ENCODE measurements at places on chromosomes 7 and 10. TPM values are rescaled to one million over a fixed set of nuclear protein-coding genes. Genes with fewer than 3 reads are reported as not detected.

Gene ZNF92
- 3.1 TPM for total RNA-seq

Gene CTTNBP2
- 9.2 TPM for total RNA-seq

Gene SPDYE2B
- total RNA-seq = not detected

Gene EIF5AL1
- 0.14 TPM for total RNA-seq

Gene TUBB8
- not detected for total RNA-seq

GRCh38 chr7:21076574-21076973 lies 289.9 kb upstream of the SP8 start:
- no peaks in the 10 kb centered on the region for H3K27me3 ChIP-seq
- no peaks in the 10 kb centered on the region for H3K4me1 ChIP-seq
- H3K27ac ChIP-seq = no peak overlapping the region
- no peak for DNase-seq

DNA sequence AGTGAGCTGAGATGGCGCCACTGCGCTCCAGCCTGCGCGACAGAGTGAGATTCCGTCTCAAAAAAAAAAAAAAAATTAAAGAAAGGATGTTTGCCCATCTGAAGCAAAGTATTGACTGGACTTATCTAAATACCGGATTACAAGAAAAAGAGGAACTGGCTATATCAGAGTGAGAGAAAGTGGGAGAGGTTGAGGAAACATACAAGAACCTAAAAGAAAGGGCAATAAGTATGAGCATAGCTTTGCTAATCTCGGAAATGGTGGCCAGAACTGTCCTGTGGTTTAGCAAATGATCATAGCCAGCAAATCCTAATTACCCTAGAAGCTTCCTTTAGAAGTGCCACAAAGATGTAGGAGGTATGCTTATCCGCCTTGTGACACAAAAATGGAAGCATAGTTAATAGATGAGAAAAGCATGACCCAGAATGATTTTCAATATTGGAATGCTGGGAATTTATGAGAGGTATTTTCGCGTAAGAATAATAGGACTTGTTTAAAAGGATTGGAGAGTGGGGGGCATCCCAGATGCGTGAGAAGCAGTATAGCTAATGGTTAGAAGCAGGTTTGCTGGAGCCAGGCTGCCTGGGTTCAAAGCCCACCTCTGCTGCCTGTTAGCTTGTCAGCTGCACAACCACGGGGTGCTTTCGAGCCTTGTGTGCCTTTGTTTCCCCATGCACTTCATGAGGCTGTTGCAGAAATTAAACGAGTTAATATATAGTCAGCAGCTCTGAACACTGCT lies 1.2 kb upstream of the GTPBP4 start:
- peak overlapping the region; percentile 74 for H3K27ac ChIP-seq
- peak overlapping the region; percentile 99 for H3K4me3 ChIP-seq
- no peak for DNase-seq
- H3K27me3 ChIP-seq = no peaks in the 10 kb centered on the region

- H3K27me3 ChIP-seq = no peaks in the 10 kb centered on the region
- H3K4me3 ChIP-seq = no peak overlapping the region
- no peaks in the 10 kb centered on the region for H3K36me3 ChIP-seq
- DNase-seq = no peak
- H3K4me1 ChIP-seq = peaks cover 11% of the 10 kb centered on the region
- H3K27ac ChIP-seq = no peak overlapping the region
Measured at GRCh38 chr7:78395298-78396036, 596.9 kb downstream of the PHTF2 start.

DNA sequence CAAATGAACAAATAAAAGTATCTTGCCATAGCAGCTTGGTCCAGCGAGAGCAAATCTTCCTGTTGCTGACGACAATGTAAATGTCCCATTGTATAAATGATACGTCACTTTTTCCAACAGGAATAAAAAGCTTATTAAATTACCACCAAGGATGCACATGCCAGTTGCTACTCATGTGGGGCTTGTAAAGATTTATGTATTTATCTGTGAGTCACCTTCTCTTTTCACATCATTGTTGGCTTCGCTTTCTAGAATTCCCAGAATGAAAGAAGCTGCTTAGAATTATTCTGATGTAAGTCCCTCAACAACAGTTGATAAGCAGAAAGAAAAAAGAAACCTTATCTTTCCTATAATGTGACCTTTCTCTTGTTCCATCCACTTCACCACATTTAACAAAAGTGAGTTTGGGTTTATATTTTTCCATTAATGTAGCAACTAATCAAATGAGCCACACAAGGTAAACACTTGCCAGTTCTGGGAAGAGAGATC lies 22.4 kb downstream of the DNAJC12 start:
- H3K36me3 ChIP-seq = no peaks in the 10 kb centered on the region
- no peak for DNase-seq
- H3K27me3 ChIP-seq = no peaks in the 10 kb centered on the region
- no peak overlapping the region for H3K4me3 ChIP-seq
- no peak overlapping the region for H3K27ac ChIP-seq

DNA sequence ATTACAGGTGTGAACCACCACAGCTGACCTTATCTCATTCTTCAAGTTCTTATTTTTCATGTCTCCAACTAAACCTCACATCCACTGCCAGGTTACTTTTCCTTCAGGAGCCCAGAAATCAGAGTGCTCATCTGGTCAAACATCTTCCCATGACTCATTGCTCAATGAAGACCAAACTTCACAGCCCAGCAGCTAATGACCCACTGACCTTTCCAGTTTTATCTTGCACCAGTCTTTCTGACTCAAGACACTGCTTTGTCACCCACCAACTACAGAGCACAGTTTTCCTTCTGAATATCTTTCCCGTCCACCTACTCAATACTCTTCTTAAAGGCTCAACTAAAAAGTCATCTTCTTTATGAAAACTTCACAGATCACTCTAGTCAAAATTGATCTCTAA lies 245.1 kb downstream of the CHCHD3 start:
- no peaks in the 10 kb centered on the region for H3K36me3 ChIP-seq
- no peak overlapping the region for H3K27ac ChIP-seq
- no peaks in the 10 kb centered on the region for H3K4me1 ChIP-seq
- H3K4me3 ChIP-seq = no peak overlapping the region
- no peak for DNase-seq
- no peaks in the 10 kb centered on the region for H3K27me3 ChIP-seq

DNA sequence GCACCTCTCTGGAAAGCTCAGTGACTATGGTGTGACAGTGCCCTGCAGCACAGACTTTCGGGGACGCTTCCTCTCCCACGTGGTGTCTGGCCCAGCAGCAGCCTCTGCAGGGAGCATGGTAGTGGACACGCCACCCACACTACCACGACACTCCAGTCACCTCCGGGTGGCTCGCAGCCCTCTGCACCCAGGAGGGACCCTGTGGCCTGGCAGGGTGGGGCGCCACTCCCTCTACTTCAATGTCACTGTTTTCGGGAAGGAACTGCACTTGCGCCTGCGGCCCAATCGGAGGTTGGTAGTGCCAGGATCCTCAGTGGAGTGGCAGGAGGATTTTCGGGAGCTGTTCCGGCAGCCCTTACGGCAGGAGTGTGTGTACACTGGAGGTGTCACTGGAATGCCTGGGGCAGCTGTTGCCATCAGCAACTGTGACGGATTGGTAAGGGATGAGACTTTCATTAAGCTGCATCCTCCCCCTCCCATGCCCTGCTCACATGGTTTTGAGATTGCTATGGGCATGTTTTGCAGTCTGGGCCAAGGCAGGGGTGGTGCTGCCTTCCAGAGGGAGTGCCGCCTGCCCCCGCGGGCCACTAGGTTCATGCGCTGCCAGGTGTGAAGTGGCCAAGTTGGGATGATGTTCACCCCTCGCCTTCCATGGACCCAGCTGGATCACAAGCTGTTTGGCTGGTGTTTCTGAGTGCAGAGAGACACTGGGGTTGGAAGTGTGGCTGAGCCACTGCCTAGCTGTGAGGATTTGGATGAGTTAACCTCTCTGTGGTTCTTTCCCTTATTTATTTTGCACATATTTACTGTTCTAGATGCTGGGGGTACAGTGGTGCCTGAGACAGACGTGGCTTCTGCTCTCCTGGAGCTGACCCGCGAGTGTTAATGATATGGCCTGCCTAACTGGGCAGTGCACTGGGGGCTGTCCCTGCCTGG lies 2.5 kb downstream of the ADAMTS14 start:
- H3K27me3 ChIP-seq = no peaks in the 10 kb centered on the region
- H3K27ac ChIP-seq = no peak overlapping the region
- DNase-seq = no peak
- no peaks in the 10 kb centered on the region for H3K36me3 ChIP-seq

GRCh38 chr7:90749774-90750173 lies 153.7 kb downstream of the CDK14 start:
- no peak overlapping the region for H3K27ac ChIP-seq
- H3K4me1 ChIP-seq = no peaks in the 10 kb centered on the region
- no peaks in the 10 kb centered on the region for H3K27me3 ChIP-seq
- H3K36me3 ChIP-seq = no peaks in the 10 kb centered on the region
- no peak for DNase-seq
- H3K4me3 ChIP-seq = no peak overlapping the region

DNA sequence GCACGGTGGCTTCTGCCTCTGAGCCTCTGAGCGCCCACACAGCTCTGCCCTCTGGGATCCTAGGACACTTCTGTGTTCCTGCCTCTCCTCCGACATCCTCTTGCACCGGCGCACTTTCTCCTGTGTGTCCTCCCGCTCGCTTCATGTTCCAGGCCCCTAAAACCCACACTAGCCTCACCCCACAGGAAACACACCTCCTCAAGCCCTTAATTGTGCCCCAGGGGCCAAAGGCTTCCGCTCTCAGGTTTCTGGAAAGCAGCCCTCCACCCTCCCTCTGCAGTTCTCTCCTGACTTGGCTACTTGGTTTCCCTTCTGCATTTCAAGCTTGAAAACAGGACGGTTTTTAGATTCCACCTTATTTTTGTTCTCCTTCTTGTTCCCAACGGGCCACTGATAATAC lies 7.3 kb downstream of the GFRA1 start:
- H3K4me3 ChIP-seq = no peak overlapping the region
- H3K27ac ChIP-seq = no peak overlapping the region
- H3K36me3 ChIP-seq = no peaks in the 10 kb centered on the region
- H3K4me1 ChIP-seq = no peaks in the 10 kb centered on the region

DNA sequence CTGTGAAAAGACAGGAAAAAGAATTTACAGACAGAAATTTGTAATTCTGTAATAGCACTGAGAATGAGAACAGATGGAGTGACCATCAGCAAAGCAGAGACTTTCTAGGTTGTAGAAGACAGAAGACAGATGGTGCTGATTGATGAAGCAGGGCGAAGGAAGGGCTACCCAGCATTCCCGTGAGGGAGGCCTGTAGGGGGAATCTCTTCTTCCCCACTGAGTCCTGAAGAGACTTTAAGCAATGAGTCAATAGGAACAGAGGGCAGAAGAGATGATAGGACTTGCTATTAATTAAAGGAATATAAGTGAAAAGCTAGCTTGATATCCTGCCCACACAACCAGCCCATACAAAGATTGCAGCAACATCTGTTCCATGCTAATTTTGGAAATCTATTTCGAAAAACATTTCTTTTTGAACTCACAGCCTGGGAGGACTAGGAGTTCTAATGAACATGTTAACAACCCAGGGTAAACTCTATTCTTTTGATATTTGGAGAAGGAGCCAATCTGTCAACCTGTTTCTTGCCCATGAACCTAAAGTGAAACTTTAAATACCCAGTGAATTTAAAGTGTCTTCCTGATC lies 44.1 kb downstream of the RALA start:
- no peak for DNase-seq
- no peaks in the 10 kb centered on the region for H3K27me3 ChIP-seq
- peaks cover 20% of the 10 kb centered on the region for H3K4me1 ChIP-seq
- no peaks in the 10 kb centered on the region for H3K36me3 ChIP-seq
- H3K27ac ChIP-seq = no peak overlapping the region
- no peak overlapping the region for H3K4me3 ChIP-seq

DNA sequence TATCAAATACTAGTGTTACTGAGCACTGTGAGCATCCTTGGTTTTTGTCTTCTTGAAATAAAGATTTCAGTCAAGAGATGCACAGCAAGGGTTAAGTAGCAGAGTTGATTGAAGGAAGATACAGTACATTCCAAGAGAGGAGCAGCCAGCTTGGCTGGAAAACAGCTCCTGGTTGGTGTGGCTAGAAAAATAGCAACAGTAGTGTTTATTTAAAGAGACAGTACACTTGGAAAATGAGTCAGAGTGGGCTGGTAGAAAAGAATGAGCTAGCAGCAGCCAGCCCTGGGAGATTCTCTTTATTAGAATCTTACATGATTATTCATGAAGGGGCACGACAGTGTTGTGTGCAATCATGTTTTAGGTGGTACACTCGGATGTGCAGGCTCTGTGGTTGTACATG lies 1016.4 kb upstream of the SORCS1 start:
- DNase-seq = no peak
- no peak overlapping the region for H3K4me3 ChIP-seq

DNA sequence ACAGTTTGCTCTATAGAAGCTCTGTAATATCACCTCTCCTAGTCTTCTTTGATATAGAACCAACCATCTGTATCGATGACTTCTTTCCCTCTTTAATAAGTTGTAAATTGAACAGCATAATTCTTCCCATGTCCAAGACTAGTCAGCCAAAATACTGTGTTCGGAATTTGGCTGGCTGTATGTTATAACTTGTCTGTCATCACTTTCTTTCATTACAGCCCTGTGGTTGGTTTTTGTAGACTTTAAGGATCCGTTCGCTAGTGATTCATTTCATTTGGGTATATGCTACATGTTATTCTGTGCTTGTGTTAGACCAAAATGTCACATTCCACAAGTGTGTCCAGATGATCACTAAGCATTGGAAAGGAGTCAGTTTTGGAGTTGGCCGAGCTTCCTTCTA lies 155.4 kb upstream of the ITGB1 start:
- no peak overlapping the region for H3K27ac ChIP-seq
- H3K4me1 ChIP-seq = no peaks in the 10 kb centered on the region
- DNase-seq = no peak
- no peaks in the 10 kb centered on the region for H3K36me3 ChIP-seq
- H3K27me3 ChIP-seq = no peaks in the 10 kb centered on the region
- no peak overlapping the region for H3K4me3 ChIP-seq

DNA sequence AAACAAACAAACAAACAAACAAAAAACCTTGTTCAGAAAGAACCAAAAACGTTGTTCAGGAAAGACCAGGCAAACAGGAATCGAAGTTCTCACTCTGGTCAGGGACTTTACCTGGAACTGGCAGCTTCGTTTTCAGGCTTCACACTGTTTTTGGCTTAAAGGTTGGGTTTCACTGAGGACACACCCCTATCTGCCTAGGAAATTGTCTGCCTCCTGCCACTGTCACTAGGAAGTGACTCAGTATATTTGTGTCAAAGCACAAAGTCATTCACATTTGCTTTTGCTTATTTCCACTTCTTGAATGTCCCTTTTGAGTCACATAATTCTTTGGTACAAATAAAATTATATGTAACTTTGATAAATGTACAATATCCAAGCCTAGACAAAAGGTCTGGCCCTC lies 37.9 kb downstream of the PNLIPRP3 start:
- H3K4me1 ChIP-seq = no peaks in the 10 kb centered on the region
- H3K4me3 ChIP-seq = no peak overlapping the region
- no peaks in the 10 kb centered on the region for H3K27me3 ChIP-seq
- no peak for DNase-seq
- no peaks in the 10 kb centered on the region for H3K36me3 ChIP-seq

- H3K27ac ChIP-seq = no peak overlapping the region
- no peak for DNase-seq
- no peak overlapping the region for H3K4me3 ChIP-seq
- no peaks in the 10 kb centered on the region for H3K36me3 ChIP-seq
- no peaks in the 10 kb centered on the region for H3K27me3 ChIP-seq
Measured at GRCh38 chr7:148288592-148289151, 301.9 kb upstream of the C7orf33 start.

GRCh38 chr7:5001911-5002310 lies 42.9 kb upstream of the MMD2 start:
- no peak for DNase-seq
- peaks cover 14% of the 10 kb centered on the region for H3K36me3 ChIP-seq

- no peaks in the 10 kb centered on the region for H3K36me3 ChIP-seq
- H3K4me3 ChIP-seq = no peak overlapping the region
Measured at GRCh38 chr10:75709811-75710210, 278.4 kb downstream of the LRMDA start.

Measured in thoracic aorta (tissue), 2 donors.